Activated T-cell treated with anti-CD3 and anti-CD28 coated beads, Interleukin-2, amount 50 U/mL, for 72 hours (primary cell): ENCODE measurements at places on chromosomes 3 and 15. TPM values are rescaled to one million over a fixed set of nuclear protein-coding genes. Genes with fewer than 3 reads are reported as not detected.

DNA sequence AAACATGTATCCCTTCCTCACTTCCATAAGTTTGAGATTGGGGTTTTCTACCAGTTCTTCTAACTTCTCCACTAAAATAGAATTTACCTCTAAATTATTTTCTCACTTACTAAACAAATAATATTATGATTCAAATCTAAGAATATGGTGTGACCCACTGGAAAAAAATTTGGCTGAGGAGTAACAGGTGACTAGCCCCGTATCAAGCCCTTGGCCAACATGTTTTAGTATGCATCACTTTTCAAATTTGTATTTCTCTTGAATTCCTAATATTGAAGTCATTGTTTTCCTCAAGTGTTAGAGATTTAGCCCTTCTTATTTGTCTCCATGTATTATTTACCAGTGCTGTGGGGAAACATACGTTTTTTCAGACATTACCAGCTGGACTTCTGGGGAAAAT is 759.4 kb downstream of the NSUN3 start:
- no peaks in the 10 kb centered on the region for H3K4me1 ChIP-seq
- no peak overlapping the region for H3K4me3 ChIP-seq
- no peaks in the 10 kb centered on the region for H3K36me3 ChIP-seq
- DNase-seq, result no peak
- no peak overlapping the region for H3K27ac ChIP-seq

Gene GNB4
- total RNA-seq, result 0.60 TPM

Gene GPR149
- not detected for total RNA-seq

Gene MYO5C
- total RNA-seq, result 1.6 TPM

- H3K4me1 ChIP-seq, result no peaks in the 10 kb centered on the region
- no peak overlapping the region for H3K27ac ChIP-seq
- no peaks in the 10 kb centered on the region for H3K27me3 ChIP-seq
Measured at GRCh38 chr3:64792445-64792844, 104.6 kb upstream of the ADAMTS9 start.

DNA sequence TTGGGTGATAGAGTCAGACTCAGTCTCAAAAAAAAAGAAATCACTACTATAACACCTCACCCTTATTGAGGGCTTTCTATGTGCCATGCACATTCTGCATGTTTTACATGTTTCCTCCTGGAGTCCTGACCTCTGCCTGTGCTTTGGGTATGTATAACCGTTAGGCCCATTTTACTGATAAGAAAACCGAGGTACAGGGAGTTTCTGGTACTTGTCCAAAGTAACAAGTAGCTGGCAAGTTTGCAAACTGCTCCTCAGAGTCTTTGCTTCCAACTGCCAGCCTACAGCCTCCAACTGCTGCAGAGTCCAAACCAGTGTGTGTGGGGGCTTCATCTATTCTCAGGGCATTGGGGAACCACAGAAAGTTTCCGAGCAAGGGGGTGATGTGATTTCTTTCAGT is 3.7 kb upstream of the GNAI2 start:
- no peak for DNase-seq
- H3K36me3 ChIP-seq, result peaks cover 6% of the 10 kb centered on the region
- H3K27ac ChIP-seq, result no peak overlapping the region
- H3K27me3 ChIP-seq, result no peaks in the 10 kb centered on the region
- H3K4me1 ChIP-seq, result peaks cover 23% of the 10 kb centered on the region

GRCh38 chr15:80777137-80777536 is 2.0 kb upstream of the CEMIP start:
- no peak overlapping the region for H3K4me3 ChIP-seq
- peaks cover 60% of the 10 kb centered on the region for H3K27me3 ChIP-seq
- no peaks in the 10 kb centered on the region for H3K36me3 ChIP-seq
- DNase-seq, result no peak

Gene CEP19
- total RNA-seq, result 5.3 TPM

DNA sequence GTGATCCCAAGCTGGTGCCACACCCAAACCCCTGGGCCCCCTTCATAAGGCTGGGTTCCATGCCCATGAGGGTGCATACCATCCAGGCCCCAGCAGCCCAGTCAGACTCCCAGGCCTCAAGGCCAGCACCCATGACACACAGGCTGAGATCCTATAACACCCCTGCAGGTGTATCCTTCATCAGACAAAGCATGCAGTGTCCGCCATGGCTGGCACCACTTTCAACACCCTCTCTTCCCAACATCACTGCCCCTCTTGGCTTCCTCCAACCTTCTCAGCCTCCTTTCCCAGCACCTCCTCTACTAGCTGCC is 3.5 kb downstream of the CCDC51 start:
- no peak overlapping the region for H3K27ac ChIP-seq
- peaks cover 7% of the 10 kb centered on the region for H3K36me3 ChIP-seq
- peaks cover 25% of the 10 kb centered on the region for H3K4me1 ChIP-seq
- no peaks in the 10 kb centered on the region for H3K27me3 ChIP-seq
- no peak for DNase-seq

- DNase-seq, result no peak
- peaks cover 34% of the 10 kb centered on the region for H3K27me3 ChIP-seq
- H3K27ac ChIP-seq, result no peak overlapping the region
- H3K4me1 ChIP-seq, result no peaks in the 10 kb centered on the region
- no peak overlapping the region for H3K4me3 ChIP-seq
- H3K36me3 ChIP-seq, result no peaks in the 10 kb centered on the region
Measured at GRCh38 chr3:10892622-10893021, 76.6 kb downstream of the SLC6A11 start.

DNA sequence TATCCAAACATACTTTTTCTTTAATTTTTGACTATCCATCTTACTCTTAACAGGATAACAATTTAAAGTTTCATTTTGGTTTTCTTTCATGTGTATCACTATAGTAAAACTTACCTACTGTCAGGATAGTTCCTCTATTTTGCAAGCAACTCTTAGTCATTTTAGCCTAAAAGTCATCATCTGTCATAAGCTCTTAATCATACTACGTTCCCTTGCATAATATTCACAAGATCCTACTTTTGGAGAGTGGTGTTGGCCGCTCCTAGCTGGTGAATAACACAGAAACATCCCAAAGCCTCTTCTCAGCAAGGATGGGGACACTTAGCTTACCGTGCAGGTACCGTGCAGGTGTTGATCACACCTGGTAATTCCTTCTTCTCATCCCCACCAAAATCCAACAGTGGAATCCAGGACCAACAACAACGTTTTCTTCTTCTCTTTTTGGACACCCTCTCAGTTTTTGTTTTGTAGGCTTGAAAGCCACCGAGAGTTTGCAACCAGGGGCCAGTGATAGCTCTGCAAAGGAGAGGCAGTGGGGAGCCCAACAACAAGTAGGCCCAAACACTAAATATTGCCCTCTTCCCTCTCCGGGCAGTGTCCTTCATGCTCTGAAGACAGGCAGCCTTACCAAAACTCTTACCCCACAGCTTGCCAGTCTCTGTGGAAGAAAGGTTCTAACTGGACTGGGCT is 433 bp downstream of the FILIP1L start:
- H3K4me1 ChIP-seq, result no peaks in the 10 kb centered on the region
- peak overlapping the region; percentile 8 for H3K27ac ChIP-seq
- no peak for DNase-seq
- H3K27me3 ChIP-seq, result no peaks in the 10 kb centered on the region

- H3K4me1 ChIP-seq, result no peaks in the 10 kb centered on the region
- H3K36me3 ChIP-seq, result no peaks in the 10 kb centered on the region
- DNase-seq, result no peak
Measured at GRCh38 chr3:112611752-112612515, 29.0 kb downstream of the CCDC80 start.

Gene PRR23A
- not detected for total RNA-seq

GRCh38 chr3:14031271-14031670 is 93.4 kb downstream of the CHCHD4 start:
- H3K4me3 ChIP-seq, result no peak overlapping the region
- no peak overlapping the region for H3K27ac ChIP-seq
- H3K36me3 ChIP-seq, result peaks cover 5% of the 10 kb centered on the region
- DNase-seq, result no peak

- no peaks in the 10 kb centered on the region for H3K36me3 ChIP-seq
- DNase-seq, result no peak
- H3K27me3 ChIP-seq, result no peaks in the 10 kb centered on the region
- no peak overlapping the region for H3K27ac ChIP-seq
Measured at GRCh38 chr3:101270149-101270548, 50.2 kb downstream of the IMPG2 start.

GRCh38 chr3:139110072-139110830 is 65.6 kb upstream of the PRR23C start:
- no peak for DNase-seq
- no peak overlapping the region for H3K4me3 ChIP-seq
- peaks cover 33% of the 10 kb centered on the region for H3K27me3 ChIP-seq
- H3K36me3 ChIP-seq, result no peaks in the 10 kb centered on the region

DNA sequence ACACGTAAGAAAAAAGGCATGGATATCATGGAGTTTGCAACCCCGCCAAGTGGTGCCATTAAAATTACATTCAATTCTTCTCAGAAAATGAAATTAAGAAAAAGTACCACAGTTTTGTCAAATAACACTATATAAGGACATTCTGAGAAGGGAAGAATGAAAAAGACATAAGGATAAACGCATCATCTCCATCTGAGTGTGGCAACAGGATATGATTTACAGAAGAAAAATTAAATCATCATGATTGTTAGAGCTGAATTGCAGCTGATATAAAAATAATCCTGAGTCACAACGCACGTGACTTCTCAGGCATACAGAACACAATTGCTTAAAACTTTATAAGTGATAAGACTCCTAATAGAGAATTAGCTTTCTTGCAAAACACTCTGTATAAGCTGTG is 133.8 kb downstream of the GREM1 start:
- DNase-seq, result no peak
- no peaks in the 10 kb centered on the region for H3K27me3 ChIP-seq
- H3K27ac ChIP-seq, result no peak overlapping the region

- no peaks in the 10 kb centered on the region for H3K36me3 ChIP-seq
- no peak for DNase-seq
- no peak overlapping the region for H3K4me3 ChIP-seq
- H3K27ac ChIP-seq, result no peak overlapping the region
- H3K27me3 ChIP-seq, result no peaks in the 10 kb centered on the region
- H3K4me1 ChIP-seq, result no peaks in the 10 kb centered on the region
Measured at GRCh38 chr3:150371741-150372254, 36.3 kb upstream of the TSC22D2 start.

Gene ZNF620
- total RNA-seq, result 7.4 TPM

DNA sequence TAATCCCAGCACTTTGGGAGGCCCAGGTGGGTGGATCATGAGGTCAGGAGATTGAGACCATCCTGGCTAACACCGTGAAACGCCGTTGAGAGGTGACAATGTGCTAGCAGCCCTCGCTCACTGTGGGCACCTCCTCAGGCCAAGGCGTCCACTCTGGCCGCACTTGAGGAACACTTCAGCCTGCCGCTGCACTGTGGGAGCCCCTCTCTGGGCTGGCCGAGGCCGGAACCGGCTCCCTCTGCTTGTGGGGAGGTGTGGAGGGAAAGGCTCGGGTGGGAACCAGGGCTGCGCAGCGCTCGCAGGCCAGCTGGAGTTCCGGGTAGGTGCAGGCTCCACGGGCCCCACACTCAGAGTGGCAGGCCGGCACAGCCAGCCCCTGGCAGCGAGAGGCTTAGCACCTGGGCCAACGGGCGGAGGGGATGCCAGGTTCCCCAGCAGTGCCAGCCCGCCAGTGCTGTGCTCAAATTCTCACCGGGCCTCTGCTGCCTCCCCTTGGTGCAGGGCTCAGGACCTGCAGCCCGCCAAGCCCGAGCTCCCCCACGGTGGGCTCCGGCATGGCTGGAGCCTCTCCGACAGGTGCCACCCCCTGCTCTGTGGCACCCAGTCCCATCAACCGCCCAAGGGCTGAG is 253.6 kb downstream of the CNTN4 start:
- no peak overlapping the region for H3K4me3 ChIP-seq
- no peaks in the 10 kb centered on the region for H3K27me3 ChIP-seq
- H3K4me1 ChIP-seq, result peaks cover 7% of the 10 kb centered on the region
- DNase-seq, result no peak
- no peak overlapping the region for H3K27ac ChIP-seq

- DNase-seq, result no peak
- no peaks in the 10 kb centered on the region for H3K27me3 ChIP-seq
- no peak overlapping the region for H3K4me3 ChIP-seq
Measured at GRCh38 chr15:27490867-27491595, 520.0 kb downstream of the GABRG3 start.

DNA sequence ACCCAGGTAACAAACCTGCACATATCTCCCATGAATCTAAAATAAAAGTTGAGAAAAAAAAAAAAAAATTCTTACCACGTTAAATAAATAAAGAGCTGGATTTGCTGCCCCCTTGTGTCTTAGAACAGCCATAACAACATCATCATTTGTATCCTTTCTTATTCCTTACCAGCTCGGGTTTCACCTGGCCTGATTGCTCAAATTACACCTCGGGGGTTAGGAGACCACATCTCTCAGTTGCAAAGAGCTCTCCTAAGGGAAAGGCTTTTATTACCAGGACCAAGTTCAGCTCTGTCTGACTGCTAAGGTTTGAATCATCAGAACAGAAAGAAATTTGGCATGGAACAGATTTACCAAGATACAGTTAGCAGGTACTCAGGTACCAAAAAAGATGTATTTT is 25.8 kb upstream of the RPL39L start:
- peak; percentile 43 for DNase-seq
- no peak overlapping the region for H3K4me3 ChIP-seq
- peaks cover 10% of the 10 kb centered on the region for H3K27me3 ChIP-seq
- H3K4me1 ChIP-seq, result peaks cover 5% of the 10 kb centered on the region
- no peaks in the 10 kb centered on the region for H3K36me3 ChIP-seq

DNA sequence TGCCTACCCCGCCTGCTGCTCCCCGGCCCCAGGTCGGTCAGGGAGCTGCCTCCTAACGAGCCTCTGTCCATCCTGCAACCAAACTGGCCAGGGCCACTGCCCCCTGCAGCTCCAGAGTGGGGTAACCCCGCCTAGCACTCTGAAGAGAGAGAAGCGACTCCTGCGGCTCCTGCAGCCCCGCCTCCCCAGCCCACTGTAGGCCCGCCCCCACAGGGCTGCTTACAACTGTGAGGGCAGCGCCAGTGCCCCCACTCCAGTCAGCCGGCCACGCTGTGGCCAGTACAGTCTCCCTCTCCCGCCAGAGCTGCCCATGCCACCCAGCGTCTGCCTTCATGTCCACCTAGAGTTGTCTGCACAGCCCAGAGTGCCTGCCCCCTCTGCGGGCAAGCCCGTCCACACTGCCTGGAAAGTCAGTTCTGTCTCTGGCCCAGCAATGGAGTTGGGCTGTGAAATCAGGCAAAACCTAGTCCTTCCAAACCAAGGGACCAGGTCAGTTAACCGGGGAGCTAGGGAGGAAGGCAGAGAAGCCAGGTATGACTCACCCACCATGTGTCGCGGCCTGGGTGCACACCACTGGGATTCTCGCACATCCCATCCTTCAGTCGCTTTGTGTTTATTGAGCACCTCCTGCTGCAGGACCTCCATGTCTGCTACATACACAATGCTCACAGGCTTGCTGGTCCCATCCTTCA is 2.4 kb downstream of the UCN2 start:
- H3K27ac ChIP-seq, result no peak overlapping the region
- peaks cover 9% of the 10 kb centered on the region for H3K27me3 ChIP-seq
- DNase-seq, result no peak
- H3K36me3 ChIP-seq, result peaks cover 1% of the 10 kb centered on the region

DNA sequence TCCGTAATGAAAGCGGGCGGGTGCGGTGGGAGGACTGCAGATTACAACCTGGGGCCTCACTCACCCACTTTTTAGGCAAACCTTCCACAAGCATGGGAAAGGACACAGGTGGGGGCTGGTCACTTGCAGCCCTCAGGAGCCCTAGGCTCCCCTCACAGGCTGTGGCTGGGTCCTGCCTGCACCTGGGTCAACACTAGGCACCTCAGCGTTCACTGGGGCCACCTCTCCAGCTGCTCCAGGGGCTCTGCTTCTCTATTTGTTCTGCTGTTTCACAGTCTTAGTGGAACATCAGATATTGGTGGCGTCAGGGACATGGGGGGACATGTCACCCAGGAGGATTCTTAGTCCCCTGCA is 30.1 kb upstream of the TMEM115 start:
- no peak overlapping the region for H3K4me3 ChIP-seq
- peaks cover 7% of the 10 kb centered on the region for H3K4me1 ChIP-seq
- H3K27ac ChIP-seq, result no peak overlapping the region
- no peaks in the 10 kb centered on the region for H3K27me3 ChIP-seq
- H3K36me3 ChIP-seq, result no peaks in the 10 kb centered on the region
